ENCODE measurements at places on chromosomes 12 and 14.

DNA sequence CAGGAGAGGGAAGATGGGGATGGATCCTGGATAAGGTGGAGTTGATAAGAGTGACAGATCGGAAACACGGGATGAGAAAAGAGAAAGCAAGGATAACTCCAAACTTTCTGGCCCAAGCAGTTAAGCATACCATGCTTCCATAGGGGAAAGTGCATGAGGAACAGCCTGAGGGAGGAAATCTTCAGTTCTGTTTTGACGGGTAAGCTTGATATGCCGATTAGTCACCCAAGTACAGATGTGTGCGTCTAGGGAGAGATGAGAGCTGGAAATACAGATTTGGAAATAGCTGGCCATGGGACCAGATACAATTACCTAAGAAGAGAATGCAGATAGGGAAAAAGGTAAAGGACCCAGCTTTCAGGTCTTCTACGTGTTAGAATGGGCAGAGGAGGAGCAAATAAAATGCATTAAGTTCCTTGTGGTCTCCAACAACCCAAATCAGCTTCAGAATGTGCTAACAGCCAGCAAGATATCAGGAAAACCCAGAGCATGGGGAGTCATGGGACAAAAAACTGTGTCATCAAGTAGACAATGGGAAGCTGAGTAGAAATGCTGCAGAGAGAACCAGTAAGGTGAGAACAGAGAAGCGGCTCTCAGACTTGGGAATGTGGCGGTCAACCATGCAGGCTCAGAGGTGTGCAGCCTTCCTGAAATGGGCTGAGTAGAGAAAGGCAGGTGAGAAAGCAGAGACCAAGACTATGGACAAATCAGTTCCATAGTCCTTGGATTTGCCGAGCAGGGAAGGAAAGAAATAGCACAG is 56.3 kb downstream of the PPP1R36 start:
- DNase-seq, result no peak

- no peak for DNase-seq
These were observed 1.5 kb upstream of the TUBA1C start for GRCh38 chr12:49263400-49263763.

DNA sequence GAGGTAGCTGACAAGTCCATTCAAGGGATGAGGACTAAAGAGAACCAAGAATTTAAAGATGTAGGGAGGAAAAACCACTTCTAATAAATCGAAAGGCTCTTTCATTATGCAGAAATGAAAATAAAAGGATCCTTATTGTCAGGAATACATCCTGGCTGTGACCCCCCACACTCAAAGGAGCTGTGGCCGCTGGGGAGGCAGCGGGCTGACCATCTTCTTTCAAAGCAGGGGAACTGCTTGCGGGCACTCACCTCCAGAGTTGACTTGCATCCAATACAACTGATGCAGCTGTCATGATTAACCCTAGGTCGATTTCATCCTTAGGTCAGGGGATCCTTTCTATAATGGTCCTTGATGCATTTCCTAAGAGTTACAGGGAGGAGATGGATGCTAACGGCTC is 35.3 kb downstream of the TRAFD1 start:
- DNase-seq, result no peak

DNA sequence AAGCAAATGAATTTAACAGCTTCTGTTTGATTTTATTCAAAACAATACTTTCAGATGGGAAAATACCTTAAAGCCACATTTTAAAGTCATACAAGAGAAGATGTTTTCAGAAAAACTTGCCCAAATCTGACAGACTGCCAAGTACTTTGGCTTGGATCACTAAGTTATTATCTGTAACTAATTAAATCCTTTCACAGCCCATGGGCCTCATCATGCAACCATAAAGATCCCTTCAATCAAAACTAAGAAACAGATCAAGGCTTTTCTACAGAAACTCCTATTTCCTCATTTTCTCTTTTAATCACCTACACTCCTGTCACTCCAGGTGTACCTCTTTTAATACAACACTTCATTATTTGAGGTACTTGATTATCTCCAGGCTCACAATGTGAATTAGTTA is 28.1 kb downstream of the BLTP3B start:
- DNase-seq, result no peak

DNA sequence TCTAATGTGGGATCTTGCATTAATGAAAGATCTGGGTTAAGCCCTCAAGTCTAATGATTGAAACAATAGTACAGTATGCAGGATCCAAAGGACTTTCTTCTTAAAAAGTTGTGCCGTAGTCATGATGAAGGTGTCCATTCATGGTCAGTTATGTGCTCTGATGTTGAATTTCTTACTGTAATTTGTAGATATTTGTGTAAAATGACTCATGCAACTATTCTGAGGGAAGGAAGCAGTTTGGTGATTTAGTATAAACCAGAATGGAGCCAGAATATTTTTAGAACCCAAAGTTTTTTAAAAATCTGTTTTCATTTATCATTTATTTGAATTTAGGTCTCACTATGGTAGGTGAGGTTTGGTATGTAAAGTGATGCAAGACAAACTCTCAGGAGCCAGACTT is 151.2 kb downstream of the AKAP6 start:
- no peak for DNase-seq

DNA sequence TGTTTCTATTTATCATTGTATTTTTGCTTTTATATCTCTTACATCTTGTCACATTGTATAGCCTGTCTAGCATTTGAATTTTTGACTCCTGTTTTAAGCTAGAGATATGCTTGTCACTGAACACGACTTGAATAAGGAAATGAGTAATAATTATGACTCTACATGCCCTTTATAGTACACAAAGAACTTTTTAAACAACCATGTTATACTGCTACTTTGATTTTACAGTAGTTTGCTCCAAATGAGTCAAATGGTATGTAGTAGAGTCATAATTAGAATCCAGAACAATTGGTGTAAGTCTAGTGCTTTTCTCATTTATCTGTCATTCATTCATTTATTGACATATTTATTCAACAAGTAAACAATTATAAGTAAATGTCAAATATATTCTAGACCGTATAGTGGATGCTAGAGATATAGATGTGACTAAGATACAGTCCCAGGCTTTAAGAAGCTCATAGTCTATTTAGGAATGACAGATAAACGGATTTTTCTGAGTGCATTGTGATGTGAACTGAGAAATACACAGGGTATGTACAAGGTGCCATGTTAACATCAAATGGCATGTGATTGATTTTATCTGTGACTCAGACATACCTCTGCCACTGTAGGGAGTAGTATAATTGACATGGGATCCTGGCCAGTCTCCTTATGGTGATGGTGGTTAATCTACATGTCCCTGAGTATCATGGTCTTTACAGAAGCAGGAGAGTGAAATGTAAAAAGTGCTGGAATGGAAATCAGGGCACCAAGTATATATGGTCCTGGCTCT is 799.7 kb downstream of the DIO2 start:
- DNase-seq, result no peak

GRCh38 chr14:88504602-88505001 is 50.2 kb downstream of the PTPN21 start:
- no peak for DNase-seq

DNA sequence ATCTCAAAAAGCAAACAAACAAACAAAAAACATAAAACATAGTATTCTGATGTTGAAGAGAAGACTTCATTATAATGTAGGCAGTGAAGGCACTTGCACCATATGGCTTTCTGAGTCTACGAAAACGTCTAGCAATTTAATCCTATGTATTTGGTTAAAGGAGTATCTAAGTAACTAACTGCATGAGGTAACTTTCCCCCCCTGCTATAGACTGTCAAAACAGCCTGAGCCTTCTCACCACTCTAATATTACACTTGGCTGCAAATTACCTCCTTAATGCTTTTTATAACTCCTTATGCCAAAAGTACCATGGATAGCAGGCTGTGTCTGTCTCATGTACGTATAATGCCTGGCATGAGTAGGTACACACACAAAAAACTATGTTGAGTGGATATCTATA is 607.6 kb upstream of the FLRT2 start:
- DNase-seq, result no peak

DNA sequence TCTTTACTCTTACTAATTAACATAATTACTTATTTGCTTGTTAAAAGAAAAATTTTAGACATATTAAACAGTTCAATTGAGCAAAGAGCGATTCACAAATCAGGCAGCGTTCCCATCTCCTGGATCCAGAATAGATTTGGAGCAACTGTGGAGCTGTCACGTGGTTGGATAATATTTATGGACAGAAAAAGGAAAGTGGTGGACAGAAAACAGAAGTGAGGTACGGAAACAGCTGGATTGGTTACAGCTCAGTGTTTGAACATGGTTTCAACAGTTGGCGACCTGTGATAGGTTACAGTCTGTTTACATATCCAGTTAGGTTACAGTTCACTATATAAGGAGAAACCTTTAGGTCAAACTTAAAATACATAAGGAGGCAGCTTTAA is 19.7 kb upstream of the FAM234B start:
- no peak for DNase-seq

DNA sequence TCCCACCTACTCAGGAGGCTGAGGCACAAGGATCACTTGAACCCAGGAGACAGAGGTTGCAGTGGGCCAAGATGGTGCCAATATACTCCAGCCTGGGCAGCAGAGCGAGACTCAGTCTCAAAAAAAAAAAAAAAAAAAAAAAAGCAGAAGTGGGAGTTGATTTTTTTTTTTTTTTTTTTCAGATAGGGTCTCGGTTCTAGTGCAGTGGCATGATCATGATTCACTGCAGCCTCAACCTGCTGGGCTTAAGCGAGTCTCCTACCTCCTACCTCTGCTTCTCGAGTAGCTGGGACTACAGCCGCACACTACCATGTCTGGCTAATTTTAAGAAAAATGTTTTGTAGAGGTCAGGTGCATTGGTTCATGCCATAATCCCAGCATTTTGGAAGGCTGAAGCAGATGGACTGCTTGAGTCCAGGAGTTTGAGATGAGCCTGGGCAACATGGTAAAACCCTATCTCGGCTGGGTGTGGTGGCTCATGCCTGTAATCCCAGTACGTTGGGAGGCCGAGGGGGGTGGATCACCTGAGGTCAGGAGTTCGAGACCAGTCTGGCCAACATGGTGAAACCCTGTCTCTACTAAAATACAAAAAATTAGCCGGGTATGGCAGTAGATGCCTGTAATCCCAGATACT is 16.3 kb upstream of the HSP90AA1 start:
- no peak for DNase-seq

DNA sequence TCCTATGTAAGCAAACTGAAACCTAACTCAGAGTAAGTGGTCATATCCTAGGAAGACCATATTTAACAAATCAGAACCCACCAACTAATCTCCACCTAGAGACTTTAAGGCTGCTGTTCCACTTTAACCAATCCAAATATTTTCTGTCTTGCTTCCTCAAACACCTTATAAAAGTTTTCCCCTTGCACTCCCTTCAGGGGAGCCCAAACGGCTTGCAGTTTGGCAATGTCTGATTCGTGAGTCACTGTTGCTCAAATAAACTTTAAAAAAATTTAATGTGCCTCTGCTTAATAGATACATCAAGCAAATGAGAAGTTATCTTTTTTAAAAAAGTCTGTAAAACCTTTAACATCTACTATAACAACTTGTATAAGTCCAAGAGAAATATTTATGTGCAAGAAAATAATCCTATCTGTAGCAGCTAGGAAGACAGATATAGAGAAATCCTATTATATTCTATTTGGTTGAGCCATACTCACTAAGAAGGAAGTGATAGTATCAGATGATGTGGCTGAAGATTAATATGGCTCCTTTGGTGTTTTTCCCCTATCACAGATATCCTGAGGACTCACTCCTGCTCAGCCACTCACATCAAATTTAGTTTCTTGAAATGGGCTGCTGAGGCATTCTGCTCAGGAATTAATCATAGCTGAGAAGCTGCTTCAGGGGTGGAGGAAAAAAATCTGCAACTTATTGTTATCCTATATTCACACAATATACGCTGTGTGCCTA is 65.1 kb upstream of the DUSP6 start:
- DNase-seq, result peak; percentile 4

DNA sequence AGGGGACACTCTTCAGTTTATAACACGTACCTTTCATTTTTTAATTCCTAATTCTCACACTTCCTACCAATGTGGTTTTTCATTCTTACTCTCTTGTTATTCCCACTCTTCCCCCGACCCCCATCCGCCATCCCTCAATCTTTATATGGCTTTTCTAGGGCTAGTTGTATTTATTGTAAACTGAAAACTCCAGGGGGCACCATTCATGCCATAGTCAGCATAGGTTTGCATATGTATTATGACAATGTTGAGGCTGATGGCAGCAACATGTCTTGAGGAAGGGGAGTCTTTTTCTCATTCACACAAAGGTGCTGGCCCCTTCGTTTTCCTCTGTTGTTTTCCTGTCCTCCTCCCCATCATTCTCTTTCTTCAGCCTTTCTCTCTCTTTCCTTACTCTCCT is 27.7 kb upstream of the LTA4H start:
- no peak for DNase-seq

DNA sequence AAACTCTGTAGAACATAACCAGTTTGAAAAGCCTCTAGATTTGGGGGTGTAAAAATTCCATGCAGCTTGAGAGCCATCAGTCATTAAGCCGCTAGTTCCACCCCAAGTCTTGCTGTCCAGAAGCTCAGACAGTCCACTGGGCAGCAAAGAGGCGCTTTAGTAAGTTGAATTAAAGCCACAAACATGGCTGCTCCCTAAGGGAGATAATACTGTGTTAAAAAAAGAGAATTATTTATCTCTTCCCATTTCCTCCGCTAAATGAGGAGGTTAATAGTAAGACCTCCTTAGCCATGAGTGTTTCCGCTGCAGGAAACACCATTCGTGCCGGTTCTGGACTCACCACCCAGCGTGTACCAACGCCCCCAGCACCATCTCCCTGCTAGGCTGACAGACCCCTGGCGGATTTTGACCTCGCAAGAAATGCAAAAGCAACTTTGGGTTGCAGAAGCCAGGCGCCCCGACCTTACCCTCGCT is 536 bp downstream of the TM7SF3 start:
- DNase-seq, result peak; percentile 36

- DNase-seq, result no peak
These were observed 1.1 kb downstream of the WDR20 start for GRCh38 chr14:102140750-102141145.

DNA sequence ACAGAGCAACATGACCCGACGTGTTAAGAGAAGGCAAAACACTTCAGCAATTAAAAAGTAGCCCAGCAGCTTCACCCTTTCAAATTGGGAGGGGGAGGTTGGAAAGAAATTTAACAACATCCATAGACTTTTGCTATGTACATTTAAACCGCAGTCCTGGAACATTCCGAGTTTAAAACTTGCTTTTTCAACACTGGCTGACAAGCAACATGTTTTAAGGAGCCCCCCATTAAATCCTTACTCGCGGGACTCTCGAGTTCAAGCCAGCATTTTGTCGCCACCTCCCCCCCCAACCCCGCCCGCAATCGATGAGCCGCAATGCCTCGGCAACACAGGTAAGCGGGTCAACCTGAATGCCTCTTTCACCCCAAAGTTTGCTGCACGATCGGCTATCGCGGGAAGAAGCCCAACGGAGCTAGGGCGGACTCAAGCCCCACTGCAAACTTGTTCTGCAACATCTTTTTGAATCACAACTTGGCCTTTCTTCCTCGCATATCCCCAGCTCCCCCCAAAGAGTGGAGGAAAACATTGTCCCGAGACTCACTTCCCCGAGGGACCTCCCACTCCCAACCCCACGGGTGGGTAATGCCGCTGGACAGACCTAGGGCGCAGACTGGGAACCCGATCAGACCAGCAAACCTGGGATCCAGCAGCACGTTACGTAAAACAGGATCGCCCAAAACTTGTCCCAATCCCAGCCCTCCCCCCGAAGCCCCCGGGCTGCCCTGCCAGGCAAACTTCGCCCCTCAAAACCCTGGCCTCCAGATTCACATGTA is 777 bp downstream of the ZFP36L1 start:
- DNase-seq, result no peak

GRCh38 chr12:100163416-100164152 is 20.9 kb upstream of the BLTP3B start:
- DNase-seq, result peak; percentile 9
